Omental fat pad (tissue), 4 donors: ENCODE measurements at places on chromosomes 1 and 21. TPM values are rescaled to one million over a fixed set of nuclear protein-coding genes. Genes with fewer than 3 reads are reported as not detected.

DNA sequence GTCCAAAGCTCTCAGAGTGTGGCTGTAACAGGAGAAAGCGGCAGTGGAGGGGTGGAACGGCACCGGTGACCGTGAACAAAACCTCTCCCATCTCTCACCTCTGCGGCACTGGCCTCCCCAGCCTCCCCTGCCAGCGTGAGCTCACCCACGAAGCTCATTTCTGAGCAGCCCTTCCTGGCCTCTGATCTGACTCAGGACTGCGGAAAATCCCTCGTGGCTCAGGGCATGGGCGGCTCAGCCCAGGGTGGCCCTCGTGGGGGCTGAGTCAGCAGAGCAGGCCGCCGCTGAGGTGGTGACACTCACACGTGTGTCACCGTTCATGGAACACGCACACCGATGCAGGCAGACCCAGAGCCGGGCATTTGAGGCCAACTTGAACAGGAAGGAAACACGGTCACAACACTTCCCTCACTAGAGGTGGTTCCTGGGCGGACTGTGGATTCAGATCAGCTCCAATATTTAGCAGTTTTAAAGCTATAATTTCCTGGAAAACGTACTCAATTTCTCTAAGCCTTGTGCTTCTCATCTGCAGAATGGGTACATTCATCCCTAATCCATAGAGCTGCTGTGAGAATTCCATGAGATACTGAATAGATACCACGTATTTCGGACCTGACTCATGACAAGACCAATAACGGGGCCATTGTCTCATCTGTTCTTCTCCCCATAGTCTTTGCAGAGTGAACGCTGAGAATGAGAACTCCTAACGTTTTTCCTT is 115.0 kb upstream of the TMPRSS2 start:
- DNase-seq, result no peak

DNA sequence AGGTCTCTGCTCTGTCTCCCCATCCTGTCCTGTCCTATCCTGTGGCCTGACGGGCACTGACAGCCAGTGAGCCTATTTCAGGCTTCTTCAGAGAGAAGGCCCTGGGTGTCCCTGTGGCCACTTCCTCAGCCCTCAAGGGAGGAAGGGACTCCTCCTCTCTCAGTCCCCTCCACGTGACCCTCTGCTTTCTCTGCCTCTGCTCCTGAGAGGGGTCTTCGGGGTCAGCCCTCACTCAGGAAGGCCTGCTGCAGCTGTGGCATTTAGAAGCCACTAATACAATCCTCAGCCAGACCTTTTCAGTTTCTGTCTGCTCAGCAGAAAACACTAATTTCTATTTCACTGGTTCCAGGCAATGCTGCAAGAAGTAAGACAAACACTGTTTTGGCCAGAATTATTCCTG is 43.6 kb upstream of the ETV3 start:
- no peak for DNase-seq

DNA sequence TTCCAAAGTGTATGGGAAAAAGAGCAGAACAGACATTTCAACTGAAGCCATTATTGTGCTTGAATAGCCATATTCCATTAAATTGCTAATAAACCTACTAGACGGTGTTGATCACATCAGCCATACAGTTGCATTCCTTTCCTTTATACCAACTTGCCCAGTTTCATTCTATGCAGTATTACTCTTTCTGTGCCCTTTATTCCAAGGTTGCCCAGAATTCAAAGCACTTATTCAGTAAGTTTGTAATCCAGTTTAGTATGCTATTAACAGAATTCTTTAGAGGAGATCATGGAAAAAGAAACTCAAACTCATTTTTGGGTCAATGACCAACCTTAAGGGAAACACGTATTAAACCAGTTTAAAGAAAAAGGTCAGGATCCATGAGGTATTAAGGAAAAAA is 89.5 kb downstream of the DDAH1 start:
- no peak for DNase-seq

GRCh38 chr1:1295154-1295923 is 12.4 kb downstream of the ACAP3 start:
- DNase-seq, result no peak

The GIPC2 gene
- 3.3 TPM for total RNA-seq

DNA sequence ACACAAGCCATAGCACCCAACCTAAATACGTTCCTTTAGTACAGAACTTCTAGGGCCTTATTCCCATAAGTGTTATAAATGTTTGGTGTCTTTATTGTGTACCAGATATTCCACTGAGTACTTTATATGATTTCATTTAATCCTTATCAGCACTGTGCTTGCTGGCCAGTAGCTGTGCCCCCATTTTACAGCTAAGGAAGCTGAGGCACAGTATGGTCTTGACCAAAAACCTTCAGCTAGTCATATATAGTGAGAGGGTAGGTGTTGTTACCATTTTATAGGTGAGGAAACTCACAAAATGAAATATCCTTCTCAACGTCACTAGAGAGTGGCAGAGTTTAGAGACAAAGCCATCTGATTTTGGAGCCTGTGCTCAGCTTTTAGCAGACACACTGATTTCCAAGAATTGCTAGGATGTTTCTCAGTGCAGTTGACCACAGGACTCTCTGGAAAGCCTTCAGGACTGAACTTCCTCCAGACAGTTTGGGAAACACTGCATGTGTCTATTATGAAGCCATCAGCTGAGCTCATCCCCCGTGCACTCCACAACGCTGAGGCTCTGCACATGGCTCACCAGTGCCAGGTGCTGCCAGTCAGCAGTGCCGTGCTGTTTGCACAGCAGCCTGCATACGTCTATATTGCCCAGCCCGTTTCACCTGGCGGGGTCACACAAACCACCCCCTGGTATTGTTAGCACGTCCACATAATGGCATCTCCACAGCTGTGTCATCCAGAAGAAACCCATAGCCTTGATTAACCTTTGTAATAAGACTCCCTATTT is 15.4 kb downstream of the NPPA start:
- no peak for DNase-seq

DNA sequence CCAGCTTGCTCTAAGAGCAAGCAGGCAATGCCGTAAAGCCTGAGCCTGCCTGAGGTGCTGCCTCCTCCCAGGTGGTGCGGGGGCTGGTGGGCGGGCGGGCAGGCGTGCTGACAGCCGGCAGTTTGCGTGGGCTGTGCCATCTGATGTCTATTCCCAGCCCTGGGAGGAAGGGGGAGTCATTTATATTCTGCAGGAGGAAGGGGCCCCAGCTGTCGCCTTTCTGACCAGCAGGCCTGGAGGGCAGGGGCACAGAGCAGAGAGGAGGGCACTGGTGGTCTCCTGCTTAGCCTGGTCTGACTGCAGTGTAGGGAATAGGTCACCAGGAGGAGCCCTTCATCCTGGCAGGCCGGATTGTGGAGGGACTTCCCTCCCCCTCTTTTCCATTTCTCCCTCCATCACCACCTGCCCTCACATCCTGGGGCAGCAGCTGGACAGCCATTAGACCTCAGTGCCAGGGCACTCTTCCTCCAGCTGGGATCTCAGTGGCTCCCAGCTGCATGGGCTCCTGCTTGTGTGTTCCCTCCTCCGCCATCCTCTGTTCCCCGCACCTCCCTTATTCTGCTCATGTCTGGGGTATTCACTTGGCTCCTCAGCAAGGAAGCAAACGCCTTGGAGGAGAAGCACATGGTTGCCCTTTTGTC is 4.4 kb downstream of the CYB561D1 start:
- DNase-seq, result no peak

DNA sequence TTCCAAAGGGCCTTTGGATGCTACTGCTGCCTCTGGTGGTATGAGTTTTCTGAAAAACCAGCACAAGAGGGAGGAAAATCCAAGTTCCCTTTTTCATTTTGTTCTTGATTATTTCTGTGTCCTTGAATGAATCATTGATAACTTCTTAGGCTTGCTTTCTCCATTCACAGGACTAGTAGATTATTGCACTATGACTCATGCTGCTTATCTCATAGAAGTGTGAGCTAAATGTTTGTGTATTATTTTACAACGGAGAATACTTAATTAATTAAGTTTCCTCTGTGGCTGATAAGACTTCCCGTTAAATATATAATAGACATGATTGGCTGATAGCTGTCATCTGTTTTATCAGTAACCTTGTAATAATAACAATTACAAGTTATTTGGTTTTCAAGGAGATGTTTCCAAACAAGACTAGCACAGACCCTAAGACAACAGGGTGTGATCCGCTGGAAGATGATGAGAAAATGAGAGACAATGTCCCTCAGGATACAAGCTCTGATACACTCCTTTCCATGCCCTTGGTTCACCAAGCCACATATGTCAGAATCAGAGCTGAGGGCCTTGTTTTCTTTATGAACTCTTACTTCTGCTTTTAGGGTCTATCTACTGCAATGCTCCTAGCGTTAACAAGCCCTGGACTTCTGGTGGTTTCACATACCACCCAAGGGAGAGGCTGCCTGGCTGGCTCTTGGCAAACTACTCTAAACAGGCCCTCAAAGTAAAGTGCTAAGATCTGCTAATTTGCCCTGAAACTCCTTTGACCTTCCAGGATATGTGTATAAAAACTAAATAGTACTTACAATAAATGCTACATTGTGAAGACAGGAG is 1078.3 kb downstream of the TTLL7 start:
- no peak for DNase-seq

DNA sequence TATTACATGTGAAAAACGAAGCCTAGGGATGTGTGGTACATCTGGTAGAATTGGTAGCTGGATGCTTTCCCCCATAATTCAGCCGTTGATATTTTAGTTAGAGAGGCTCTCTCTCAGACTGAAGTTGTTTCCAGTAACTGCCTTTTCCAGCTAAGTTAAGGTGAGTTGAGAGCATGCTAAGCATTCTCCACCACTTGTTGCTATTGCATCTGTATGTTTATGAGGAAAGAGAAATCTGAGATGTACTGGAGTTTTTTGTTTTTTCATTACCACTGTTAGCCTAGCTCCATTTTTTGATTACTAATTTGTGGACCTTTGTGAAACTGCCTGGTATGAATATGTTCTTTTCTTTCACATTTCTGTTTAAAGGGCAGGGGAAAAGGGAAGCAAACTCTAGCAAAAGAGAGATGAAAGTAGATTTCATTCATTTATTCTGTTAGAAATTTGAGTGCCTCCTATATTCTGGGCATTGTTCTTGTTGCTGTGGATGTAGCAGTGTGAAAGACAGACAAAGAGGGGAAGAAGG is 189.9 kb upstream of the CACYBP start:
- DNase-seq, result no peak

GRCh38 chr1:198542632-198543031 is 2.2 kb upstream of the ATP6V1G3 start:
- DNase-seq, result no peak

DNA sequence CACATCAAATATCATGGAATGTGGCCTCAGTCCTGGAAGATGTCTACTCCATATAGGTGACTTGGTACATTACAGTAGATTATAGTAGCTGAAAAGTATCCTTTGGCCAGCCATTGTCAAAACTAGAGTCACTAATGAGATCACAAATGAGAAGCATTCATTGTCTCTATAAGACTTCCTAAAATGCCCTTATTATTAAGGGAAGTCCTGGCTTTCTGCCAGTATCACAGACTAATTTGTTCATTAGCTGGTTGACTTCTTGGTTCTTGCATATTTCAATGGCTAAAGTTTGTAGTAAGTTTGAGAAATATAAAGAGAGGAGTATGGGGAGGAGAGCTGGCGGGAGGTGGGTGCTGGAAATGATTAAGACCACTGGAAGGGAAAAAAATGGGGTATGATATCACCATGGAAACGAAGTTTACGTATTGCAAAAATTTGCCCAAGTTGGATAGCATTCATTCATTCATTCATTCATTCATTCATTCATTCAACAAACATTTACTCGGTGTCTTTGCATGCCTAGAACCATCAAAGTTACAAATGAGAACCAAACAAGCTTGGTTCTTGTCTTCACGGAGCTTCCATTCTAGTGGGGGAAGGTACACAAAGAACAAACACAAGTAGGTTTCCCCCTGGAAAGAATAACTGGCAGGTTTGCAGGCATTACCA is 11.7 kb upstream of the B3GALNT2 start:
- DNase-seq, result no peak

The BCAR3 gene
- 46.9 TPM for total RNA-seq

The H3-3A gene
- 284 TPM for total RNA-seq

The XCL2 gene
- not detected for total RNA-seq

DNA sequence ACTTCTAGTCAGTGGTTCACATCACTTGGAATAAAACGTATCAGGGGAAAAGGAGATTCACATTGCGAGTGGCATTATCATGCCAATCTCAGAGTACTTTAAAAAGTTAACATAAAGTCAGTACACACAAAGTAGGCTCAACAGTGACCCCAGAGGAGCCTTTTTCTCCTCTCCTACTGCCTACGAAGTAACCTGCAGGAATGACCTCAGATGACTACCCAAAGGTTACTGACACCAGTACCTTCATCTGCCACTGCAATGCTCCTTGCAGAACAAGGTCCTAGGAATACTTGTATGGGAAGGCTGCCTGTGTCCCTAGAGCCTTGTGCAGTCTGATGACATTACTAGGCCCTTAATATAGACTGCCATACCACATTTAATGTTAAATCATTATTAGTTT is 389.8 kb upstream of the LYPLAL1 start:
- no peak for DNase-seq

The IL10 gene
- 33.2 TPM for total RNA-seq

The OR11L1 gene
- total RNA-seq, result not detected

GRCh38 chr21:36478941-36479340 is 981 bp downstream of the CLDN14 start:
- no peak for DNase-seq

- DNase-seq, result no peak
Observed at GRCh38 chr1:201562659-201563405, 23.9 kb downstream of the NAV1 start.

- DNase-seq, result no peak
Observed at GRCh38 chr1:225021037-225021436, 91.6 kb downstream of the DNAH14 start.

DNA sequence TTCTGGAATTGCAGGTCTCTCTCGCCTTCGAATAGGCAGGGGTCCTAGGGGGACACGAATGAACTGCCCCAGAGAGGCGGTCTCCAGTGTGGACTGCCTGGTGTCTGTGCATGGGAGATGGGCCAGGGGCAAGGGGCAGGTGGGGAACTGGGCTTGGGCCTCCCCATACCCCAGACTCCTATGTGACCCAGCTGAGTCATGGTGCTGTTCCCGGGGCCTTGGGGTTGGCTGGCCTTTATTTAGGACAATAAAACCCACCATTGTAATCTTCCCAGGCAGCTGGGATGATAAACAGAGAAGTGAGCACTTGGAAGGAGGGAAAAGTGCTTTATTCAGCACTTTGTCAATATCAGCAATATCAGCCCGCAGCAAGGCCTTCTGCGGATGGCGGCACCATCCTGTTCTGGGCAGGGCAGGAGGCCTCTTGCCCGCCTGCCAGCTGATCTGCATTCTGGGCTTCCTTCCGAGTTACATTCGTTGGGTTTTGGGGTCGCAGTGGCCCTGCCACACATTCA is 209.0 kb upstream of the TMEM51 start:
- no peak for DNase-seq

DNA sequence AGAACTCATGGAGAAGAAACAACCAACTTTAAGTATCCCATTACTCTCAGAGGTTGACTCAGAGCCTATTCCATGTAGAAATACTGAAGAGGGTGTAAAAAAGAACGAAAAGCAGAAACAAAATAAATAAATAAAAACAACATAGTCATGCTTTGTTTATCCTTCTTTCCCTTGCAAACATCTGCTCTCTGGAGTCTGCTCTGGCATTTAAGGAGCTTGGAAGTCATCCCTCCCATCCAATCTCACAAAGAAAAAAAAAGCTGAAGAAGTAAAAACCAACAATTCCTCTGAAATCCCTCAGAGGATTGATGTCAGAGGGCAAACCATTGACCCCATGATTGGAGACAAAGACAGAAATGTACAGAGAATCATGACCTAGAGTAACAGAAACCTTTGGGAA is 302.6 kb upstream of the GREM2 start:
- DNase-seq, result no peak

The BEND5 gene
- total RNA-seq, result not detected
